ENCODE measurements at places on chromosomes 2 and 18. TPM values are rescaled to one million over a fixed set of nuclear protein-coding genes. Genes with fewer than 3 reads are reported as not detected.

PLGLB2 gene
- polyA plus RNA-seq: 4.8 TPM

DNA sequence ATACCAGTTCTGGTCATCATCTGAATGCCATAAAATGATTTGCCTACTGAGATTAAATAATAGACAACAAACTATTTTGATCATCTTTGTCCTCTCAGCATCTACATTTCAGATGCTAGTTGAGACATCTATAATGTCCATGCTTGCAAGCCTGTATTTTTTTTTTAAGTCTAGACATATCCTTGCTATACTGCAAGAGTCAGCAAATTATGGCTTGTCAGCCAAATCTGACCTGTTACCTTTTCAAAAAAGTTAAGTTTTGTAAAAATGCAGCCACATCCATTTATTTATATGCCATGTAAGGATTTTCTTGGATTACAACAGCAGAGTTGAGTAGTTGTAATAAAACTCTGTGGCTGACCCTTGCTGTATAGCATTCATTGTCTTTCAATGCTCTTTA lies 1355.7 kb upstream of the FAM98A start:
- DNase-seq: no peak

DNA sequence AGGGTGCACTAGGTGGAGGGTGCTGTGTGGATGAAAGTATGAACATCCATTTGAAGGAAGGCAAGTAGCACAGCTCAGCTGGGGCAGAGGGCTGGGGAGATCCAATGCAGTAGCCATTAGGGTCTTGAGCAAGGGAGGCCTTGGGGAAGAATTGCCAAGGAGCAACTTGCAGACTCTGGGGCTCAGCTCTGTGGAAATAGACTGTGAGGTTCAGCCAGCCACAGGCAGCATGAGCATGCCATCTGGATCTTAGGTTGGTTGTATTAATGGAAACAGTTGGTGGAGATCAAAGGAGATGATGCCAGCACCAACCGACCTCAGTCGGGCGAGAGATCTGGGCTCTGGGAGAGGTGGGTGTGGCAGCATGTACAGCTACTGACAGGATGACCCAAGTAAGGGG lies 5.6 kb downstream of the ZAP70 start:
- DNase-seq: no peak

DNA sequence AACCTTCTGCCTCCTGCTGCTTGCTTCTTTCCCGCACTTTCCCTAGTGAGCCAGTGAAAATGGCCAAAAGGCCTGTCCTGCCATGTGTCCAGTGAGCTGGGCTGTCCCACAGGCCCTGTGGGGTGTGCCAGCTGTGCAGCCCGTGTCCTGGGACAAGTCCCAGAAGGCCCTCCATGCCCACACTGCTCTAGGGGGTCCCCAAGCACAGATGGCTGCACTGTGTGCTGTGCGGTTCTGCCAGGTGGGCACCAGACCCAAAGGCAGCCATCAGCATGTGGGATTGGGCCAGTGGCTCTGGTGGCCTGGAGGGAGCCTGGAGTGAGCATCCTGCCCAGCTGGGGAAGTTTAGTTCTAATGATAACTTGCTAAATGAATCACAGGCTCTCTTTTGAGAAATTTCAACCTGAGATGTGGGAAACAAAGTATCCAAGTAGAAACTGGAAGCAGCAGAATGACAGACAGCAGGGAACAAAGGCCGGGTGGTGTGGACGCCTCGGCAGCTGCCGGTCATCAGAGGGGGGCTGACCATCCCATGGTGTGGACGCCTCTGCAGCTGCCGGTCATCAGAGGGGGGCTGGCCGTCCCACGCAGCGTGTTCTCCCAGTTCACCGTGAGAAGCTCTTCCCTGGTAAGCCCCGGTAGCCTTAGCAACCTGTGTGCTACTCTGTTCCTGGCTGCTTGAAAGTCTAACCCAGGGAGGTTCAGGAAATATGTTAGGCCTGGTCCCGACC lies 9.9 kb upstream of the CNDP2 start:
- no peak for DNase-seq

- no peak for DNase-seq
Measured at GRCh38 chr2:212606232-212606631, 67.6 kb upstream of the ERBB4 start.

UGT1A3 gene
- polyA plus RNA-seq: not detected

DNA sequence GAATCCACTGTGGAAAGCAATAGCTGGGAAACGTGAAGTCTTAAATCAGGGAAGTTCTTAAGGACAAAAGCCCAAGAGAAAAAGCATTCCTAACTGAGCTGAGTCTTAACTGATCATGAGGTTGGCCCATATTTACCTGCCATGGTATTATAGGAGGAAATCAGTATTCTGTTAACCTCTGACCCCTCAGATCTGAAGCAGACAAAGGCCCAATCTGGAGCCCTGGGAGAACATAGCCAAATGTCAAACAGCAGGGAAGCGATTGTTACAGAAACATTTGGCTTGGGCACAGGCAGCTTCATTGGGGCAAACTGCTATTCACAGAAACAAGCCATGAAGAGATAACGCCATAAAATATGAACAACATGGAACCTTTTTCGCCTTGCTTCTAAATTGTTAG lies 18.8 kb downstream of the EPHA4 start:
- DNase-seq: no peak

DNA sequence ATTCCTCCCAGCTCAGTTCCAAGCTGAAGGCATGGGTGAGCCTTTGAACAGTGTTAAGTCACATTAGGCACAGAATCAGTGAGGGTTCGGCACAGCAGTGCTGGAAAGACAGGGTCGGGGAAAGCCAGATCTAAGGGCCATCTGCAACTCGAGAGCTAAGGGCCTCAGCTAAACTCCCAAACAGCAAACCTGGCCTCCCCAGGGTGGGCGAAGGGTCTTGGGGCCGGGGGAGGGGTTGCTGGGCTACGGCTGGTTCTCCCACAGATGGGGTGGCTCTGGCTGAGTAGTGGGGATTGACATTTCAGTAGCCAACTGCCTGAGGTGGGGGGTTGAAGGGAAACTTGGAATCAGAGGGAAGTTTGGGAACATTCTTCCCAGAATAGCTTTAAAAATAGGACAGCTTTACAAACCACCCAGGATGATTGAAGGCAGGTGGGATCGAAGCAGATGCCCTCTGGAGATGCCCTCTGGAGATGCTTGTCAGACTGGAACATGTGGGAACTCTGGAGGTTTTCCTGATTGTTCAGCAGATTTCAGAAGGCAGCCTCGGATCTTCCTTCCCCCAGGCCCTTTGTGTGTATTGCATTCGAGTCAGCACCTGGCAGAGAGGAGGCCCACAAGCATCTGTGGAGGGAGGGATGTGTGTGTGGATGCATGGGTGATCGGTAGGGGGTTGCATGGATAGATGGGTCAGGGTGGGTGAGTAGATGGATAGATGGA lies 156.4 kb downstream of the SMAD7 start:
- no peak for DNase-seq

- no peak for DNase-seq
Measured at GRCh38 chr2:144686518-144687215, 166.7 kb upstream of the ZEB2 start.

GNLY gene
- polyA plus RNA-seq: 3.2 TPM

DNA sequence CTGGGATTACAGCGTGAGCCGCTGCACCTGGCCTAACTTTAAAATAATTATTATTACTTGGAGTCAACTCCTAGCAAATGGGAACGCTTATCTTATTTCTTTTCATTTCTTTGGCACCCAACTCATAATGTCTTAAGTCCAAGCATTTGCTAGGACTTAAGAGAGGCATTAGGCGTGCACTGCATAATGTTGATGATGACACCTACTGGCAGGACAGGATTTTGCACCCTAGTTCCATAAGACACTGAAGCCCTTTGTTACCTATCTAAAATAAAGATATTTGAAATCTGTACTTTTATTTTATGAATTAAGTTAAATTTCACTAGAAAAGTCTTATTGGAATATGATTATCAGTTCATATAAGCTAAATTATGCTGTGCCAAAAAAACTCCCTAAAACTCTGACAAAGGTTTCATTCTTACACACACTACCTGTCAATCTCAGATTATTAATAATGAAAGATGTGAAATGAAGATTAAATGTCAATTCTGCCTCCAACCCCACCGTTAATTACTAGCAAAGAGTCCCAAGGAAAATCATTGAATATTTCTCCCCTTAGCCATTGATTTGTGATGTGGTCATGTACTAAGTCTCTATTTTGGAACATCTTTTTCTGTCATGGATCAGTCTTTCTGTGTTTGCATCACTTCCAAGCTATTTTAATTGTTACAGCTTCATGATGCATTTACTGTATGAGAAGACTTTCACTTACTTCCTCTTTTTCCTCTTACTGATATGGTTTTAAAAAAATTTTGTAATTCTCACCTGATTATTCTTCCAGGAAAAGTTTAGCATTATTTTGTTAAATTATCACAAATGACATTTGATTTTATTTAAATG lies 12.7 kb upstream of the CDH2 start:
- no peak for DNase-seq

APOB gene
- 1.6 TPM for polyA plus RNA-seq

DNA sequence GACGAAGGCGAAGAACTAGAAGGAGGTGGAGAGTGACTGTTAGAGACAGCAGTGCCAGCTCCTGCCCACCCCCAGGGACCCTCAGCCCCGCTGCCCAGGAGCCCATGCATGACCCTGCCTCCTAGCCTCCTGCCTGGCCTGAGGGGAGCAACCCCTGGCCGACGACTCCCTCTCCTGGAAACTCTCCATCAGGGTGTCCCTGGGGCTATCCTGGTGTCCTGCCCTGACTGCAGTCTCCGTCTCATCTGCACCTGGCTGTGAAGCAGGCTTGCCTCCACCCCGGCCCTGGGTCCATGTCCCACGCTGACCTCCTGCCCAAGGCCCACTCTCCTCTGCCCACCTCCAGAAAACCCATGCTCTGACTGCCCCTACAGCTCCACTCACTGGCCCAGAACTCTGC lies 120.2 kb downstream of the RPIA start:
- DNase-seq: no peak

IL1RL2 gene
- 0.37 TPM for polyA plus RNA-seq

DNA sequence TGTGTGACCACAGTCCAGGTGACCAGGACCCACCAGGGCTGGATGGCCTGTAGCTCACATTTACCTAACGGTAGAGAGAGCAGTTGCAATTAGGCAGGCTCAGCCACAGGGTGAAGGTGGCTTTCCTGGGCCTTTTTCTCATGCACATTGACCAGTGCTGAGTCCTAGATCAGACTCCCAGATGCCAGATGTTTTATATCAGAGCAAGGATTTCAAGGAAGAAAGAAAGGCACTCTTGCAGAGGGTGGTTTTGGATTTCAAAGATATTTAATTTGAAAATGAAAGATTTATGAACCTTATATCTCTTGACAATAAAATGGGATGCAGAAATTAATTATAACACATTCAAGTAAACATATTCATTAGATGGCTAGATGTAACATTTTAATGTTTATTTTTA lies 694.2 kb upstream of the GYPC start:
- peak; percentile 41 for DNase-seq

DNA sequence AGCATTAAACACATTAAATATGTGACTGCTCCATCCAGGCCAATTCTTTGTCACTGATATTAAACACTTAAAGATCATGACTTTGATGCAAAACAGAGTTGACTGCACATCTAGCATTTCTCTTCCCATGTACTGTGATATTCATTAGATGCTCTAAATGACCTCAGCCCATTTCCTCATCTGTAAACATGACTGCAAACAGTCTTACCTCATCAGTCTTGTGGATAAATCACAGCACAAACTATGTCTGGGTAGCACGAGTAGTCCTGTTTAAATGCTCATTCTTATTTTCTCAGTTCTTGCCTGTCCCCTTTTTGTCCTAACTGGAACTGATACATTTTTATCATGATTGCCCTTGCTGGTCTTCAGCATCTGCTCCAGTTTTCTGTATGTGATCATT lies 1974.8 kb upstream of the LRRTM1 start:
- DNase-seq: no peak

GRCh38 chr2:166180951-166181812 lies 53.4 kb upstream of the SCN1A start:
- DNase-seq: no peak

GRCh38 chr2:17401096-17401495 lies 117.1 kb downstream of the RAD51AP2 start:
- no peak for DNase-seq

DNA sequence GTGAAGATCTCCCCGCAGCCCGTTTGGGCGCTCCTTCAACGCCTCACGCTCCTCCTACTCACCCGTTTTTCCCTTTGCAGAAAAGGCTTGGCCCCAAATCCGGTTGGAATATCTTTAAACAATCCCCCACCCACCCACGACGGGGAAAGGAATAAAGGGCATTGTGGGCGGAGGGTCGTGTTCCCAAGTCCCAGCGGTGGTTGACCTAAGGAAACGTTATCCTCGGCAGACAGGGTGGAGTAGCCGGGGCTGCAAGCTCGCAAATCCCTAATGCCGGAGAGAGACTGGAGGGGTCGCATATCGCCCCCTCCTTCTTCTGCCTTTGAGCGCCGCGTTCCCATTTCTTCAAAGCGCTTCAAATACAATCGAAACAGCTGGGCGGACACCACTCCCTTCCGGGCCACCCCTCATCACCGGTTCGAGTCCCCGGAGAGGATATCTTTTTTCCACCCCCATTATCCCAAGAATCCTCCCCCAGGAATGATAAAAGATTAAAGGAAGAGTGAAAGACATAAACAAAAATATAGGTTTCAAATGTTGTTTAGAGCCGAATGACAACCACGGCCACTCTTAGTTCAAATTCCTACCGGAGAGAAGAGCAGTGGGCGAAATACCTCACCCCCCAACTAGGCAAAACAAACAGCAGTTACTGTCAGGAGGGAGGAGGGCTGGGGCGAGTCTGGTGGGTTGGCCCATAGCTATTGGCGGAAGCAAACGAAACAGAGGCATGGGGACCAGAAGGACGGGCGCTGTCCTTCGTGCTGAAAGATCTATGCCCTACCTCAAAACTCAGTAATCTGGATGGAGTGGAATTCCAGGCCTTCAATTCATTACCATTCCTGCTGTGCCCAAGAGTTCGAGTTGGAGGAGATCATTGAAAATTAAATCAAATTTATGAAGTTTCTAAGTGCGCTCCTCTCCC lies 2.8 kb upstream of the GAD1 start:
- DNase-seq: no peak

DNA sequence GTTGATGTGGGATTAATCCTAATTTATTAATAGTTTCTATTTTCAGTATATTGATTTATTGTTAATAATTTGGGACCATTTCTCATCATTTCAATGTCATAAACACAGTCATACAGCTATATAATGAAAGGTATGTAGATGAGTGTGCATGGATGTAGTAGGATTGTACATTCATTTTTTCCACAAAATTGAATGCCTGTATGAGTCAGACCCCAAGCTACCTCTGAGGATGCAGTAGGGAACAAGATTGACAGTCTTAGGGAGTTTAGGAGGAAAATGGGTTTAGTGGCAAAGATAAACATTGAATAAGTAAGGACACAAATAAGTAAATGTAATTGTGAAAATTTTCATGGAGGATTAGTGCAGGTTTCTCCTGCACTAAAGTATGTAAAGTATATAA lies 14.1 kb upstream of the TMEFF2 start:
- DNase-seq: no peak

DNA sequence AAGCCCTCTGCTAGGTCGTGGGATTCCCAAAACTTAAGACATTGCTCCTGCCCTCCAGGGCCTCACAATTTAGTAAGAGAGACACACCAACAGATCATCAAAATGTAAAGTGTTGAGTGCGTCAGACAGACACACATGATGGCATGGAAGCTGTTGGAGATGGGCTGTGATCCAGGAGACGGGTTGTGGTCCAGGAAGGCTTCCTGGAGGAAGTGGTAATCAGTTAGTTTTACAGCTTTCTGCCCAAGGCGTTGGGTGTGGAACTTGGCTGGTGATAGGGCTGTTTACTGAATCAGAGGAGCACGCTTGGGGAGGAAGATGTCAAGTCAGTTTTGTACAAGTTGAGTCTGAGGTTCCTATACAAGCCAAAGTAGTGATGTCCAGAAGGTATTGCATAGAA lies 24.0 kb upstream of the GLI2 start:
- DNase-seq: no peak

- no peak for DNase-seq
Measured at GRCh38 chr2:10165861-10166675, 43.5 kb downstream of the RRM2 start.

ACTG2 gene
- 2.3 TPM for polyA plus RNA-seq

MYO1B gene
- polyA plus RNA-seq: 137 TPM

Measured in left renal pelvis (tissue), 4 donors.